ENCODE measurements at places on chromosomes 2 and 18.
A peak's percentile ranks its signal among the peaks of the same experiment; 100 is the strongest.

DNA sequence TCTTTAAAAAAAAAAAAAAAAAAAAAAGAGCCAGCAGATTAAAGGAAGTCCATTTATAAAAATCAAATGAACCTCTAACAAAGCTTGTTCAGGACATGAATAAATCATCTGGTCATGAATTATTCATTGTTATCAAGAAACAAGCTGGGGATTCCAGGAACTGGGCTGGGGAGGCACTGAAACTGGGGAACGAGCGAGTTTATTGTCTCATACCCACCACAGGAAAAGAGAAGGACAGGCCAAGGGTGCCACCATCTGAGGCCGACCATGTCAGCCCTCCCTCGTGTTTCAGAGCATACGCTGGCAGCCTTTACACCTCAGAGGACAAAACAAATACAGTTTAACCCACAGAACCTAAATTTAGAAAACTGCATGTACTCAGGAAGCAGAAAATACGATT lies 164.2 kb downstream of the VWC2L start:
- peak; percentile 41 for DNase-seq

DNA sequence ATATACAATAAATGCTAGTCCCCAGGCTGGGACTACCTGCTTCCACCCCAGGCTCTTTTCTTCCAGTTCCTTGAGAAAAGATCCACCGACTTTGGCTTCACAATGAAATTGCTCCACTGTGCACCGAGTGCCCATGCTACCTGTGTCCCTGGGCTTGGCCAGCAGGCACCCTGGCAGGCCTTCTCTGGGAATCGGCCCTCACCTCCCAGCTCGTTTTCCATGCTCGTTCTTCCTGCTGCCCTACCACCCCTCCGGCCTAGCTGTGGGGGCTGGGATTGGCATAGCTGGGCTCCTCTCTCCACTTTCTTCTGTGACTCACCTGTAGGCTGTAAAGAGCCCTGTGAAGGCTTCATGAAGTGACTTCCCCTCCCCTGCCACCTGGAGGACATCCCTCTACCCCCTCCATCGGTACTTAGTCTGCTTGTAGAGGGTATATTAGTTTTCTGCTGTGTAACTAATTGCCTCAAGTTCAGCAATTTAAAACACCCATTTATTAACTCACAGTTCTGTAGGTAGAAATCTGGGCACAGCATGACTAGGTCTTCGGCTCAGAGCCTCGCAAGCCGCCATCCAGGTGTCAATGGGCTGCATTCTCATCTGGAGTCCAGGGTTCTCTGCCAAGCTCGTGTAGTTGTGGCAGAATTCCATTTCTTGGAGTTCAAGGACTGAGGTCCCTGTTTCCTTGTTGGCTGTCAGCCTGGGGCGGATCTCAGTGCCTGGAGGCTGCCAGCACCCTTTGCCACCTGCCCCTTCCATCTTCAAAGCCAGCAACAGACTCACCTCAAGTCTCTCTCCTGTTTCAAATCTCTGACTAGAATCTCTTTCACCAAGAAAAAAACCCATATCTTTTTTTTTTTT lies 57.6 kb downstream of the DPYSL5 start:
- DNase-seq, result no peak

DNA sequence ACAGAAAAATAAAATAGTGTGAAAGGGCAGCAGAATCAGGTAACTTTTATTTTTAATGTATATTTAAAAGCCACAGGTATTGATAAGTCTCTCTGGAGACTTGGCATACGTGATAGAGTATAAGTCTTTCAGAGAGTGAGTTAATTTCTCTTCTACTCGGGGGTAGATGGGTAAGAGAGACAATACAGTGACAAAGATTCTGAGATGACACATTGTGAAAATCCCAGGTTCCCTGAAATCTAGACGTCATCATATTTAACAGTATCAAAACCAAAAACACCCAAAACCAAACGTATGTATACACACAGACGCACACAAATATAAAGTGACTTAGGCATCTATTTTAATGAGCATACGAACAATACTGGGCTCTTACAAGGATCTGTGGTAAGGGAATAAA lies 33.3 kb downstream of the NIF3L1 start:
- peak; percentile 67 for DNase-seq

GRCh38 chr18:22336406-22336805 lies 81.3 kb downstream of the CTAGE1 start:
- no peak for DNase-seq

GRCh38 chr18:11369556-11369955 lies 220.2 kb upstream of the PIEZO2 start:
- DNase-seq, result no peak

DNA sequence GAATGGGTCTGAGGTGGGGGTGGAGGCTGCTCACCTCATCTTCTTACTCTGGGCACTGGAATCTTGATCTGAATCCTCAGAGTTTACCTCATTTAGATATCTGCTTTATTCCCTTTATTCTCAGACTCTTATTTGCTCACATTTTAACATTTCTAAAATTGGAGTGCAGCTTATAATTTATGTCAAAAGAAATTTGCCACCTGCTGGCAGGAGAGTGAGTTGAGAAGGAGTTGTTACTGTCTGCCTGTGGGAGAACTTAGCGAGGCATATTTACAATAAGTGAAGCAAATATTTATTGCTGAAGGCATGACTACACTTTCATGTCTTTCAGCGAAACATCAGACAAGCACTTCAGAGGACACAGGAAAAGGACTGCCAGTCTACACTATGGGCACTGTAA lies 16.4 kb upstream of the KIAA2012 start:
- DNase-seq, result no peak

- no peak for DNase-seq
These were observed 54.0 kb upstream of the STRN start for GRCh38 chr2:37020212-37020886.

DNA sequence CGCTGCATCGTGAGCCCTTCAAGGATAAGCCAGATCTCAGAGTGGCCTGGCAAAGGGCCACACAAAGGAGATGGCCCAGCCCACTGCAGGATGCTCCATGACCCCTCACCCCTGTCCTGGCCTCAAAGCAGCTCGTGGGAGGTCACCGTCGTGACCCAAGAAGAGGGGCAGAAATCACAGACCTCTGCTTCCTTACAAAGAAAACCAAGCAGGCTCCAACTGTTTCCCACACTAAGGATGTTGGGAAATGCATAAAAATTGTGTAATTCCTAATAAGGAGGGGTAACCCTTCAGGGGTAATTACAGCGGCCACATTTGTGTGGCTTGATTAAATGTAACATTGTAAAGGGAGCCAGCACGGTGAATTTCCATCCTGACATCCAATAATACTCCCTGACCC lies 102.3 kb downstream of the BOD1L2 start:
- DNase-seq, result no peak

DNA sequence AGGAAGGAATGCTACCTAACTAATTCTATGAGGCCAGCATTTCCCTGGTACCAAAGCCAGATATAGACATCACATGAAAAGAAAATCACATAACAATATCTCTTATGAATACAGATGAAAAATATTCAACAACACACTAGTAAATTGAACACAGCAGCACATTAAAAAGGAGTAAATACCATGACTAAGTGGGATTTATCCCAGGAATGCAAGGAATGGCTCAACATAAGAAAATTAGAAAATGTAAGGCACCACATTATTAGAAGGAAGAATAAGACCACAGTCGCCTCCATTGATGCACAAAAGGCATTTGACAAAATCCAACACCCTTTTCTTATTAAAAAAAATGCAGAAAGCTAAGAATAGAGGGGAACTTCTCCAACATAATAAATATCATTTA lies 133.9 kb downstream of the TTC32 start:
- no peak for DNase-seq

GRCh38 chr2:78779761-78780160 lies 245.7 kb upstream of the REG3G start:
- no peak for DNase-seq

GRCh38 chr2:133943108-133943507 lies 310.8 kb upstream of the MGAT5 start:
- DNase-seq, result no peak

- no peak for DNase-seq
These were observed 80.8 kb downstream of the ATL2 start for GRCh38 chr2:38296197-38296780.

GRCh38 chr2:19319064-19319463 lies 39.4 kb downstream of the OSR1 start:
- DNase-seq, result no peak

DNA sequence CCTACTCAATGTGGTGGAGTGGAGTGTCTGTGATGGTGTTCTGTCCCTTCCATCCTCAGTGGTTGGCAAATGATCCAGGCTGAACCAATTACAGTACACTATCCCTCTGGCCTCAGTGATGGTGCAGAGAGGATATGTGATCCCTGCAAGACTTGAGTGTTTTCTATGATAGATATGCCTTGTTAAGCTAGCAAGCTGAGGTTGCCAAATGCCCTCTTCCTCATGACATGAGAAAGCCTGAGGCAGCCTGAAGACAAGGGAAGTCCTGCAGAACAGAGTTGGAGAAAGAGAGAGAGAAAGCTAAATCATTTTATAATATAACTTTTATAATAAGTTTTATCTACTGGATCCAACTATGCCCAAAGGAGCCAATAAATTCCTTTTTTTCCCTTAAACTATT lies 41.6 kb upstream of the GORASP2 start:
- no peak for DNase-seq

GRCh38 chr2:174613531-174613930 lies 15.9 kb upstream of the WIPF1 start:
- DNase-seq, result no peak

DNA sequence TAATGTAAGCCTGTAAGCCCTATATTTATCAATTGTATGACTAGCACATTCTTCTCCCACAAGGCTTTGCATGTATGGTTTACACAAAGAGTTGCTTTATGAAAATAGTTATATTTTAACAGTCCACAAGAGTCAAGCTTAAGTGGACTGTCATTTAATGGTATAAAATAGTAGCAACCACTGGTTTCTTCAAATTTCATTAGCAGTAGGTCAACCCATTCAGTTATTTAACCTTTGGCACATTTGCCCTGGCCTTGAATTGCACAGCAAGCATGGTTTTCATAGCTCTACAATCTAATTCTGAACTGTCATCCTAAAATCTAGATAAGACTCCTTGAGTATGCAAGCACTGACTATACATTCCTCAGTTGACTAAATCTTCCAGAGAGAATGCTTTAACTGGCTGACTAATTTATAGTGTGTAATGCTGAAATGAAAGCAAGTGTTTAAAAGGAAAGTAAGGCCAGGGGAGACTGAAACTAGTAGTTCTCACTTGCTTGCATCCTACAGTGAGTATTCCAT lies 1.8 kb downstream of the DPP4 start:
- DNase-seq, result peak; percentile 84

DNA sequence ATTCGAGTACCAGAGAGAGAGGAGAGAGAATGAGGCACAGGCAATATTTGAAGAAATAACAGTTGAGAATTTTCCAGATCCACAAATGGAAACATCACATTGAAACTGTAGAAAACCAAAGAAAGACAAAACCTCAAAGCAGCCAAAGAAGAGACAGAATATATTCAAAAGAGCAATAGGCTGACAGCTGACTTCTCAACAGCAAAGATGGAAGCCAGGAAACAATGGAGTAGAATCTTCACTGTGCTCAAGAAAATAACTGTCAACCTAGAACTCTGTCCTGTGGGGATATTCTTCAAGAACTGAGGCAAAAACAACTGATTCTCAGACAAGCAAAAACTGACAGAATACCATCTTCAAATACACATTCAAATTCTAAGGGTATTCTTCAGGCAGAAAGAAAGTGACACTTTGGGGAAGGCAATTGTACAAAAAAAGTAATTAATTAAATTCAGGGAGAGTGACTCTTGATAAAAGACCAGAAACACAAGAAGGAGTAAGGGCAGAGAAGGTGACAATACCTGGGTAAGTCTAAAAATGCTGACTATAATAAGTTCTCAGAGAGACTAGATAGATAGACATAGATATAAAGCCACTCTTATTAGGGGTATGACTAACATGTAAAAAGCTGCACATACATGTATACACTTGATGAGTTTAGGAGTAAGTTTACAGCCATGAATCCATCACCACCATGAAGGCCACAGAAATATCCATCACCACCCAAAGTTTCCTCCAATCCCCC lies 25.6 kb downstream of the ANKMY1 start:
- DNase-seq, result no peak

GRCh38 chr2:169977530-169977929 lies 150.3 kb downstream of the UBR3 start:
- no peak for DNase-seq

DNA sequence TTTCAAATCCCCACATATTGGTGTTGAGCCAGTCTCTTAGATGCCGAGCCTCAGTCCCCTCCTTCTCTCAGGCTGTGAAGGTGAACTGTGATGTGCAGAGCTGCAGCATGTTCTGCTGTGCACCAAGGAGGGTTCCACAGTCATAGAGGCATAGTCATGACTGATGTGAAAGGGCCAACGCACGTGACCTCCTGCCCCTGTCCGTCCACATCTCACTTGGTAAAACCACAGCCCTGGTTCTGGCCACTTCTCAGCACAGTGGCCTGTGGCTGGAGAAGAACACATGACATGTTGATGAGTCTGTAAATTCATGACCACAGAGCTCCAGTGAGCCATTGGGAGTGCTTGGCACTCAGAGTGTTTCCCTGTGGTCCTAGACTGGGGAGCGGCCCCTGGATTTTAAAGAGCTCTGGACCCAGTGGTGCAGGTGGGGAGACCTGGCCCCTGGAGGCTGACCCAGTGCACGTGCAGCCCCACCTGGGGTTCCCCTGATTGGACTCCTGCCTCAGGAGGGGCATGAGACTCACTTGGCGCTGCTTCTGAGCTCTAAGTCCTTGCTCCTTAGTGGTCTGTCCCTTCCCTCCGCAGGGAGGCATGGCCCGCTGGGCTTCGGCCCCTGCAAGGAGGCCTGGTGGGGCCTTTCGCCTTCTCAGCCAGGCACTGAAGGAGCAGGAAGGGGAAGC lies 25.3 kb downstream of the INPP4A start:
- peak; percentile 36 for DNase-seq

- DNase-seq, result no peak
These were observed 60.0 kb upstream of the TEX51 start for GRCh38 chr2:126838716-126838985.

GRCh38 chr2:69564604-69565003 lies 78.9 kb downstream of the AAK1 start:
- no peak for DNase-seq

DNA sequence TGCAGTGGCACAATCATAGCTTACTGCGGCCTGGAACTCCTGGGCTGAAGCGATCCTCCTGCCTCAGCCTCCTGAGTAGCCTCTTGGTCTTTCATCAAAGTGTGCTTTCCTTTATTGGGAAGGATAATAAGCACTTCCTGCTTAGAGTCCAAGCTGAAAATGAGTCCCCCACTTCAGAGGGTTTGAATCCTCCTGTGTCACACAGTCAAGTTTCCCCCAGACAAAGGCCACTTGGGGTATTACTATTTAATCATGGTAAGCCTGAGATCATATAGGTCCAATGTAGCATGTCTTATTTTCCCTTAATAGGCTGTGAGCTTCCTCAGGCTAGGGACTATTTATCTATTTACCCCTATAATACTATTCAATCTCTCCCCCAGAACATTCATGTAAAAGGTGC lies 11.4 kb upstream of the KIAA2012 start:
- DNase-seq, result no peak

- DNase-seq, result no peak
These were observed 236.9 kb downstream of the BCL11A start for GRCh38 chr2:60316381-60317033.

GRCh38 chr18:29012364-29012763 lies 835.4 kb upstream of the CDH2 start:
- DNase-seq, result no peak

All from activated CD4-positive, alpha-beta T cell treated with anti-CD3 and anti-CD28 coated beads, Interleukin-10, Interleukin-2, amounts not matched to agents 100 ng/mL and 50 ng/mL, durations not matched to agents 16 hours and 8 hours (primary cell).